ENCODE measurements at places on chromosomes 2 and 18.

- no peak for DNase-seq
Observed at GRCh38 chr2:220460257-220460985, 833.0 kb downstream of the SLC4A3 start.

GRCh38 chr2:185785851-185786473 lies 47.4 kb downstream of the FSIP2 start:
- DNase-seq, result no peak

GRCh38 chr18:48142994-48143393 lies 212.5 kb upstream of the SMAD2 start:
- DNase-seq, result no peak

DNA sequence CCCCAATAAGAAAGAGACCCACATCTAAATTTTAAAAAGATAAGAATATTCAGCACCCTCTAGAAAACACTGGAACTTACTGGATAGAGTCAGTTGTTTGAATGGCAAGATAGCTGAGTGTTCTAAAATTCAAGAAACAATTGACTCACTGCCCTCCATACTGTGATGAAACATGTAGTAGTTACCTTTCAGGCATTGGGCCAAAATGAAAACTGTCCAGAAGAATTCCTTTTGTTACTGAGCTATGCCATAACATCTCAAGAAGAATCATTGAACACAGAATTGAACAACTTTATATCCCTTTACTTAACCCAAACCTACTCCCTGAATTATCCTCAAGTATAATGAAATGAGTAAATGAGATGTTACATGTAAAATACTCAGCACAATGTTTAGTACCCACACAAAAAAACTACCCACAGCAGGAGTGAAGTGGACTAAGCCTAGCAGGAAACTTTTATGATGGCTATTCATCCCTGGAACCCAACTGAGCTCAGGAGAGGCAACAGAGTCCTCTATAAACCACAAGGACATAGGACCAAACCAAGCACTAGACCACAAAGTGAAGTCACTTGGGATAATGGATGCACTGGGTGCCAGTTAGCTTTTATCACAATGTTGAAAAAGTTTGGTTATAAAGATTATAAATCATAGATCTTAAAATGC lies 32.7 kb downstream of the RBM43 start:
- no peak for DNase-seq

- DNase-seq, result no peak
Observed at GRCh38 chr2:174675615-174676014, 78.0 kb upstream of the WIPF1 start.

- no peak for DNase-seq
Observed at GRCh38 chr2:234178330-234179030, 128.0 kb downstream of the SPP2 start.

DNA sequence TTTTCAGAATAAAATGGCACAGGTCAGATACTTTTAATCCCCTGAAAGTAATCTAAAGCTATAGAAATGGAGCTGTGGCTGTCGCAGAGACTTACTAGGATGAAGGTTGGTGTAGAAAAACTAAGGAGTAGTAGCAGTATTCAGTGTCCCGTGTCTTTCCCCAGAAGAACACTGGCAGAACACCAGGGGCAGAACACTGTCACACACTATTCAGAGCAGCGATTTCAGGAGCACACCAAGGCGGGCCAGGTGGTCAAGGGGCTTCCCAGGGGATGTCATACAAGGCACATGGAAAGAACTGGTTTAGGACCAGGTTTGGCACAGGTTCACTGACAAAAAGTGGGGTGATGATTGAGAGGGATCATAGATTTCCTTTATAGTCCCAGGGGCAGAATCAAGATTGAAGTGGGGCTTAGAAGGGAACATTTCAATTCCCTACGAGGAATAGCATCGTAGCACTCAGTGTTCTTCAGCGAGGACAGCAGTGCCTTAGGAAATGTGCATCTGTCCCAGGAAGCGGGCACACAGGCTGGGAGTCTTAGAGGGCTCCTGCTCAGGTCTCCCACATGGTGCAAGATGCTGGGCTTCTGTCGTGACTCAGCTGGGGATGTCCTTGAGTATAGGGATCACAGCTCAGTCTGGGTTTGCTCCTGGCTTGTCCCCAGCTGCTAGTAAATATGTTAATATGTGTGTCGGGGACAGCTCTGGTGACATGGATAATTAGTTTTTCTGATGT lies 22.6 kb downstream of the BCL2L11 start:
- no peak for DNase-seq

GRCh38 chr2:217657252-217657651 lies 345.5 kb downstream of the TNS1 start:
- no peak for DNase-seq

GRCh38 chr2:95719473-95720060 lies 127.8 kb downstream of the TRIM43 start:
- no peak for DNase-seq

DNA sequence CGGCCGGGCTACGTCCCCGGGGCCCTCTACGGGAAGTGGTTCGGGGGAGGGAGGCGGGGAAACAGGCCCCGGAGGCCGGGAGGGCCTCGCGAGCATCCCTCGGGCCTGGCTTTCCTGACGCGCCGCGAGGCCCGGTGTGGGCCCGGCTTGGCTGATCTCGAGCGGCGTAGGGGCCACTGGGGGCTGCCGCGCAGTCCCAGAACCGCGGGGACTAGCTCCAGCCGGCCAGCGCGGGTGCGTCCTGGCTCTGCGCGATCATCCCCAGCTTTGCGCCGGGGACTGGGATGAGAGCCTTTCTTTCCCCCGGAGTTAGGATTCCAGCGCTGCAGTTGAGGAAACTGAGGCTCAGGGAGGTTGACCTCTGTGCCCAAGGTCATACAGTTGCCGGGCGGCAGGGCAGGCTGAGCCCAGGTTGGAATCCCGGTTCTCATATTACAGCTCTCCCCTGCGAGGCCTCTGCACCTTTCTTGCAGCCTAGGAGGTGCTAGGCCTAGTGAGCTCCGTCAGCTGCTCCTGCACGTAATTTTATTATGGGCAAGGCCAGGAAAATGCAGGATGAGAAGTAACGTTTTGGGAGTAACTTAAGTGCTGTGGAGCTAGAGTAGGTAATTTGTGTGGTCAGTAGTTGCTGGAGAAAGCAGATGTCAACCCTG lies 501 bp downstream of the LPIN1 start:
- DNase-seq, result no peak

DNA sequence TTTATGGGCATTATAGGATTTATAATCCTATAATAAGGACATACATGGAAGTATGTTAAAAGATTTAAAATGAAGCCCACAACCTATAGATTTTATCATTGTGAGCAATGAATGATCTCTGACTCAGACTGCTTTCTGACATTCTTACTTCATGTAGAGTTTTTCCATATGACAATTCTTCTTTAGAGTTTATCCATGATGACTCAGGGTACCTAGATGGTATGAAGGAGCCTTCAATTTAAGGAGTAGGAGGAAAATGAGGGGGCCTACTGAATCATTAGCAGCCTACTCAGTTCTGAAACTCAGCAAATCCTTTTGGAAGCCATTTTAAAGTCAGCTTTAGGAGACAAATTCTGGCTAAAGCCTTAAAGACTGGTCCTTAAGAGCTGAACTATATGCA lies 10.4 kb downstream of the PELI1 start:
- DNase-seq, result no peak

- DNase-seq, result no peak
Observed at GRCh38 chr2:8761529-8762164, 75.8 kb downstream of the KIDINS220 start.

GRCh38 chr2:233449081-233449901 lies 95.0 kb downstream of the DGKD start:
- DNase-seq, result no peak

- no peak for DNase-seq
Observed at GRCh38 chr2:97660044-97660774, 3.6 kb downstream of the ACTR1B start.

DNA sequence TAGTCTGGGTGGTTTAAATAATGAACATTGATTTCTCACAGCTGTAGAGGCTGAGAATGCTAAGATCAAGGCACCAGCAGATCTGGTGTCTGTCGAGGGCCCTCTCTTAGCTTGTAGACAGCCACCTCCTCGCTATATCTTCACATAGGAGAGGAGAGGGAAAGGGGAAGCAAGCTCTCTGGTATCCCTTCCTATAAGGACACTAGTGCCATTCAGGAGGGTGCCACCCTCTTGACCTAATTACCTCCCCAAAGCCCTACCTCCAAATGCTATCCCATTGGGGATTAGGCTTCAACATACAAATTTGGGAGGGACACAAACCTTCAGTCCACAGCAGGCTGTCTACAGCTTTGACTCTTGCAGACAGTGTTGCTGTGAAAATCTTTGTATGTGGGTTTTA lies 76.7 kb downstream of the BOLA3 start:
- no peak for DNase-seq

- DNase-seq, result no peak
Observed at GRCh38 chr2:47686018-47686417, 96.9 kb upstream of the MSH6 start.

- DNase-seq, result no peak
Observed at GRCh38 chr18:75624869-75625268, 197.4 kb upstream of the SMIM21 start.

- DNase-seq, result no peak
Observed at GRCh38 chr18:73852789-73853549, 294.7 kb downstream of the FBXO15 start.

- DNase-seq, result no peak
Observed at GRCh38 chr18:51030537-51031258, 685 bp downstream of the SMAD4 start.

GRCh38 chr2:56185582-56186046 lies 1.8 kb downstream of the CCDC85A start:
- no peak for DNase-seq

- no peak for DNase-seq
Observed at GRCh38 chr18:79916546-79917168, 34.8 kb downstream of the SLC66A2 start.

GRCh38 chr2:226508005-226508404 lies 291.6 kb downstream of the IRS1 start:
- no peak for DNase-seq

- no peak for DNase-seq
Observed at GRCh38 chr2:129752686-129753085, 226.8 kb upstream of the RAB6C start.

DNA sequence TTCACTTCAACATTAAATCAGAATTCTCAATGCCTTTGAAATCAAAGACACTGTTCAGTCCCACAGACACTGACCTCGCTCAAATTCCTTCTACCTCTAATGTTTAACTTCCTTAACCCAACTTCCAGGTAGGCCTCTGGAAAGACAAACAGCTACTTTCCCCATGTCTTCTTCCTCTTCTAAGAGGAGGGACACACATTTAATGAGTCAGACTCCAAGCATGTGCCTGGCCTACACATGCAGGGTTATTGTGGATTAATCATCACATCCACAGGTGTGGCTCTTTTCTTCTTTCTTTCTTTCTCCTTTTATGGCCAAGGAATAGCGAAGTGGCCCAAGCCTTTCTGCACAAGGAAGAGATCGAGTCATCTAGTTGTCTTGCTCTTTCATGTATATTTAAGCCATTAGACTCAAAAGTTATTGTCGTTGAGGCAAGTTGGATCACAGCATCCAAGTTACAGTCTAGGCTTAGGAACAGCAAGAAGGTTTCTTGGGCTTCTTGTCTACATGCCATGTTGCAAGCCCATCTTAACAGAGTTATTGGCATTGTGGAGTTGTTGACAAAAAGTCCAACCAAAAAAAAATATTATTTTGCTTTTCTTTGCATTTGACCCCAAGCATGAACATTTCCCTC lies 387.8 kb downstream of the IRS1 start:
- DNase-seq, result no peak

DNA sequence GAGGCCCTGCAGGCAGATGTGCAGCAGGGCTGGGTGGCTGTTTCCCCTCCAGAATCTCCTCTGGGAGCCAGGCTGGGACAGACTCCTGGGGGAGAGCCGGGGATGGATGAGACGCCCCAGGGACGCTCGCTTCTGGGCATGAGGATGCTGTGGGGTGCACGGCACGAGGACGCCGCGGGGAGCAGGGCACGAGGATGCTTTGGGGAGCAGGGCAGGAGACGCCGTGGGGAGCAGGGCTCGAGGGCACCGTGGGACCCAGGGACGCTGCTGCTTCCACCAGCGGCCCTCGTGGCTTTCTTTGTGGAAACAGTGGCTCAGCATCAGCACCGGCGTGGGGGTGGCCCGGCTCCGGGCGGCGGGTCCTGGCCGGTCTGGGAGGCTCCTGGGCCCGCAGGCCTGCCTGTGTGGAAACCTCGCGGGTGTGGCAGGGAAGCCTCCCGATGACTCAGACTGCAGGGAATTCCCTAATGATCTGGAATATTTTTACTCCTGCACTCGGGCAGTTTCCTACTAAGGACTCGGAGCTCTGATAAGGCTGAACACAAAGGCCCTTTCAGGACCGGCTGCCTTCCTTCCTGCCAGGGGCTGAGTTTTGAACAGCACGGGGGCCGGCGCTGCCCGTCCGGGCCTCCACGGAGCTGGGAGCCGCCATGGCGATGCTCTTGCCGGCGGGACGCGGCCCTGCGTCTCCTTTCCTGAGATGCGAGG lies 62.6 kb downstream of the NFATC1 start:
- DNase-seq, result peak; percentile 44

- peak; percentile 21 for DNase-seq
Observed at GRCh38 chr2:68908392-68908970, 37.3 kb upstream of the BMP10 start.

GRCh38 chr2:162301151-162301804 lies 17.2 kb downstream of the IFIH1 start:
- DNase-seq, result no peak

DNA sequence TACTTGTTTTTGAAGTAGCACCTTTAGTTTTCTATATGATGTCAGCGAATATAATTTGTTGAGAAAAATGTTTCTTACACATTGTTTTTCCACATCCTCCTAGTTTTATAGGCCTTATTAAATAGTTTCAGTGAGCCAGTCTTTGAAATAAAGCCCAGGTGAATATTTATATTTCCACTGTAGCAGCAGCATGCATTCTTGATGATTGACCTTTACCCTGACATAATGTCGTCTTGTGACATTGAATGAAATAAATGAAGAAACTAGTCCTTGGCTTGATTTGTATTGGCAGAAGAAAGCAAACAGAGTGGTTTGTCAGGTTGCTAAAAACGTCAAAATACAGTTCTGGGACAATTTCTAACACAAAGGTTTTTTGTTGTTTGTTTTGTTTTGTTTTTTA lies 84.4 kb downstream of the EHBP1 start:
- no peak for DNase-seq

- no peak for DNase-seq
Observed at GRCh38 chr2:214031566-214031965, 379.3 kb upstream of the VWC2L start.

DNA sequence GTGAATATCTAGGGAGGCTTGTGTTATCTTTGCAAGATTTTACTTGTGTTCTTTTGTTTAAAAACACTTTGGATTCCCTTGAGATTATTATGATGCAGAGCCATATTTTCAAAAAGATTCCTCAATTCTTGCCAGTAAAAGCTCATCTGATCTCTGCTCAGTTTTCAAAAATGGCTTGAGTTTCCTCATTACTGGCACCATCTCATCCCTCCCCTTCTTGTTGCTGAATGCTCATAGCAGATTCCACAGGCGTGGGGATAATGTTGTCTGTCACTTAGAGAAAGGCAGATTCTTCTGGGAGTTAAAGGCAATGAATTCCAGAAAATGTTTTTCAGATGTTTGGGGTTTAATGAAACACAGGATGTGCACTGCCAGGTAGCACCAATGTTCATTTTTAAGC lies 170.4 kb upstream of the TANK start:
- no peak for DNase-seq

- DNase-seq, result peak; percentile 20
Observed at GRCh38 chr2:217399291-217399690, 539.4 kb upstream of the TNP1 start.

GRCh38 chr2:236173036-236173728 lies 5.0 kb upstream of the GBX2 start:
- DNase-seq, result no peak

All from BJ (cell line).